ENCODE measurements at places on chromosomes 1 and 21.

DNA sequence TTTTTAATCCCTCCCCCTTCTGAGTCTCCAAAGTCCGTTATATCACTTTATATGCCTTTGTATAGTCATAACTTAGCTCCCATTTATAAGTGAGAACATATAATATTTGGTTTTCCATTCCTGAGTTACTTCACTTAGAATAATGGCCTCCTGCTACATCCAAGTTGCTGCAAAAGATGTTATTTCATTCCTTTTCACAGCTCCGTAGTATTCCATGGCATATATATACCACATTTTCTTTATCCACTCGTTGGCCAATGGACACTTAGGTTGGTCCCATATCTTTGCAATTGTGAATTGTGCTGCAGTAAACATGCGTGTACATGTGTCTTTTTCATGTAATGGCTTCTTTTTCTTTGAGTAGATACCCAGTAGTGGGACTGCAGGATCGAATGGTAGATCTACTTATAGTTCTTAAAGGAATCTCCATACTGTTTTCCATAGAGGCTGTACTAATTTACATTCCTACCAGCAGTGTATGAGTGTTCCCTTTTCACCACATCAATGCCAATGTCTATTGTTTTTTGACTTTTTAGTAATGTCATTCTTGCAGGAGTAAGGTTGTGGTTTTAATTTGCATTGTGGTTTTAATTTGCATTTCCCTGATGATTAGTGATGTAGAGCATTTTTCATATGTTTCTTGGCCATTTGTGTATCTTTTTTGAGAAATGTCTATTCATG is 12.3 kb downstream of the MAN1C1 start:
- no peaks in the 10 kb centered on the region for H3K36me3 ChIP-seq
- peaks cover 52% of the 10 kb centered on the region for H3K4me1 ChIP-seq
- H3K4me3 ChIP-seq, result no peak overlapping the region
- no peak overlapping the region for H3K27ac ChIP-seq
- no peak for DNase-seq

DNA sequence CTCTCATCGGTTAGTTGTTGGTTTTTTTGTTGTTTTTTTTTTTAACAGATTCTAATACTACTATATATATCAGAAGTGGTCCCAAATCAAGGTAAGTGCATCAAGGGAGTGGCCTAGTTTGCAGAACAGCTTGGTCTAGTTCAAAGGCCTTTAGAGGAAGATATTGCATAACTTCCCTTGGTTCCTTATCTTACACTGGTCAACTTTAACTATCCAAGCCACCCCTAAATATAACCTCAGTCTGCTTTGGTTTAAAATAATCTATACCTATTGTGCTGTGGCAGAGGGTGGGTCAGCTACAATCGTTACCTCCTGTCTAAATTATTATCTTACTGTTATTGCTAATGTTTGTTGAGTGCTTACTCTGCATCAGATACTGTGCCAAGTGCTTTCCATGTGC is 6.9 kb downstream of the S100A12 start:
- no peak for DNase-seq
- no peaks in the 10 kb centered on the region for H3K4me1 ChIP-seq
- H3K27me3 ChIP-seq, result no peaks in the 10 kb centered on the region
- no peak overlapping the region for H3K27ac ChIP-seq
- H3K36me3 ChIP-seq, result no peaks in the 10 kb centered on the region

GRCh38 chr1:214076708-214077065 is 88.9 kb downstream of the PROX1 start:
- no peaks in the 10 kb centered on the region for H3K27me3 ChIP-seq
- no peak for DNase-seq
- no peaks in the 10 kb centered on the region for H3K36me3 ChIP-seq
- H3K4me1 ChIP-seq, result no peaks in the 10 kb centered on the region
- H3K4me3 ChIP-seq, result no peak overlapping the region

DNA sequence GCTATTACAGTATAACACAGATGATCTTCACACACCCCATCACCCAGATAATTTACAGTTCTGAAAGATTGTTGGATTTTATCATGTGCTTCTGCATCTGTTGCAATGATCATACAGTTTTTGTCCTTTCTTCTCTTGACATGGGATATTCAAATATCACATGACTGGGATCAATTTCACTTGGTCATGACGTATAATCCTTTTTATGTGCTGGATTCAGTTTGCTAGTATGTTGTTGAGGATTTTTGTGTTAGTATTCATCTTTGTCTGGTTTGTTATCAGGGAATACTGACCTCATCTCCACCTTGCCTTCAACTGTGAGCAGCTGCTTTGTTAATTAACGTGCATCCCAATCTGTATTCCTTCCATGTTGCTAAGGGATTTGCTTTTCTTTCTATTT is 44.7 kb upstream of the DISC1 start:
- H3K36me3 ChIP-seq, result no peaks in the 10 kb centered on the region
- no peak overlapping the region for H3K4me3 ChIP-seq
- no peak for DNase-seq

DNA sequence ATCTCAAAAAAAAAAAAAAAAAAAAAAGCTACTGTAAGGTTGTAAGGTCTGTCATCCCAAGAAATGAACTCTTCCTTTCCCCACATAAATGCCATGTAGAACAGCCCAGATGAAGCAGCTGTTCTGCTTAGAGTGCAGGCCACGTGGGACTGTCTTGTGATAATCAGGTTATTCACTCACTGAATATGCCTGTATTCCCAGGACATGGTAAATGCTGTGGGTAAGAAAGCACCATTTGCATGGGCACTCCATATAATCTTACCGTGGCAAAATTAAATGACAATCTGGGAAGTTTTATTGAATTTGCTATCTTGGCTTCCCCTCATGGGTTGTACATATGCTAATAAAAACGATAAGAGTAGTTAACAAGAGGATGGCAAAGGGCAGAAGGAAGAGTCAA is 13.8 kb downstream of the RGS5 start:
- H3K4me3 ChIP-seq, result no peak overlapping the region
- H3K36me3 ChIP-seq, result no peaks in the 10 kb centered on the region
- no peaks in the 10 kb centered on the region for H3K27me3 ChIP-seq
- no peak overlapping the region for H3K27ac ChIP-seq

DNA sequence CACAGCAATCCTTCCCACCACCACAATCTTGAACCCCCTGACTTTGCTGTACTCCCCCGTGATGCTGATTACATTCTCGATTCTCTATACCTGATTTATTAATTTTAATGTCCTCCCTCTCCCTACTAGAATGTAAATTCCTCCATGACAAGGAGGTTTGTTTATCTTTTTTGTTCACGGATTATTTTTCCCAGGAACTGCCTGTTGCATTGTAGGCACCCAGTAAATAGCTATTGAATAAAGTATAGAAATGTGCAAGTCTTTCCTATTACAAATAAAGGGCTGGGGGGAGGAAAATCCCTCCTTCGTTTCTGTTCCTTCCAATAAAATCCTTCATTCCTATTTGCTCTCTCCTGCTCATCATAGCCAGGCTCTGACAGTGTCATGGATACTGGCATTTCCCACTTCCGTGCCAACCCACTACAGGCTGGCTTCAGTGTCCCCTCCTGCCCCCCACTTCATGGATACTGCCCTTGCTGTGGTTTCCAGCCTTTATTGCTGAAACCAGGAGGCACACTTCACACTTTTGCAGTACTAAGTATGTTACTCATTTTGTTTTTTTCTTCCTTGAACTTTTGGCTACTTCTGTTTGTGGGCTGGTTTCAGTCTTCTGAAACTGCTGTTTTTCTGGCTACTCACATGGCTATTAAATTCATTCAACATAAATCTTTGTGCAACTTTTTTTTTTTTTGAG is 7.5 kb downstream of the KIF1B start:
- H3K4me3 ChIP-seq, result no peak overlapping the region
- H3K27ac ChIP-seq, result no peak overlapping the region
- no peaks in the 10 kb centered on the region for H3K36me3 ChIP-seq
- no peaks in the 10 kb centered on the region for H3K4me1 ChIP-seq

GRCh38 chr1:36408479-36408878 is 10.8 kb upstream of the LSM10 start:
- H3K36me3 ChIP-seq, result no peaks in the 10 kb centered on the region
- no peaks in the 10 kb centered on the region for H3K27me3 ChIP-seq
- no peak overlapping the region for H3K4me3 ChIP-seq
- DNase-seq, result no peak
- no peaks in the 10 kb centered on the region for H3K4me1 ChIP-seq
- H3K27ac ChIP-seq, result no peak overlapping the region

DNA sequence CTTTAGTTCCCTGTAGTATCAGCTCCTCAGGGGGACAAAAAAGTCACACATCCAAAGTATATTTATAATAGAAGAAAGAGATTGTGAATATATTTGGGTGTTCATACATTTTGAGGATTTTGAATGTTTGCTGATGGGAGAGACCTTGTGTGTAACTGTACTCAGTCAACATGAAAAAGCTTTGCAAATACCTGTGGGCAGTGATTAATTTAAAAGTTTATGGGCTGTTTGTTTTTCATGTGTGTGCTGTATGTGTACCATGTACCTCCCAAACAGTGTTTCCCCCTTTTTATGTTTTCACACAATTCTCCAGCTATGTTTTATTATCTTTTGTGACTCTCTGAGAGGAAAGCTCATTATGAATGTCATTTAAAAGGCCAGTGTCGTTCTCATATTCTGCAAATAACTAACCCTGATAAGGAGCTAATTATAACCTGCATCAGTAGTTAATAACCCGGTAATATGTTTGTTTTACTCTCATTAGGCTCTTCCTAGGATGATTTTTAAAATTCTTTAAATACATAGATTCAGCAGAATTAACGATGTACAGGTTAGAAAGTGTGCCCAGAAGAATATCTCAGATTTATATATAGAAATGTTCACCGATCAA is 271.5 kb downstream of the NFIA start:
- H3K27me3 ChIP-seq, result no peaks in the 10 kb centered on the region
- no peak overlapping the region for H3K27ac ChIP-seq
- H3K4me3 ChIP-seq, result no peak overlapping the region
- no peaks in the 10 kb centered on the region for H3K4me1 ChIP-seq
- no peak for DNase-seq
- no peaks in the 10 kb centered on the region for H3K36me3 ChIP-seq

DNA sequence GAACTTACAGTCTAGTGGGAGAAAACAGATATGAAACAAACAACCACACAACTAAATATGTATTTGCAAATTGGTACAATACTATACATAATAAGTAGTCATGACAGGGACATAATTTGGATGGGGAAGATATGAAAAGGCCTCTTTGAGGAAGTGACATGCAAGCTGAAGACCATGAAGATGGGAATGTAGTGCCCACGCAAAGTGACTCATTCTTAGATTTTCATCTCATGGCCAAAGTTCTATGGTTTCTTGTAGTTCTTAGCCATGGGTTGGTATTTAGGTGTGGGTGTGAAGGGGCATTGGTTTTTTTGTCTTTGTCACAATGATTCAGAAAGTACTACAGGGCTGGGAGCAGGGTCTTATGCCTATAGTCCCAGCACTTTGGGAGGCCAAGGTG is 105.4 kb upstream of the FAM78B start:
- no peak overlapping the region for H3K27ac ChIP-seq
- no peaks in the 10 kb centered on the region for H3K36me3 ChIP-seq
- DNase-seq, result no peak
- H3K27me3 ChIP-seq, result no peaks in the 10 kb centered on the region

- H3K27ac ChIP-seq, result no peak overlapping the region
- no peak for DNase-seq
- H3K4me1 ChIP-seq, result no peaks in the 10 kb centered on the region
- H3K36me3 ChIP-seq, result no peaks in the 10 kb centered on the region
- no peaks in the 10 kb centered on the region for H3K27me3 ChIP-seq
These were observed 186.1 kb upstream of the MAP1LC3C start for GRCh38 chr1:242184955-242185354.

DNA sequence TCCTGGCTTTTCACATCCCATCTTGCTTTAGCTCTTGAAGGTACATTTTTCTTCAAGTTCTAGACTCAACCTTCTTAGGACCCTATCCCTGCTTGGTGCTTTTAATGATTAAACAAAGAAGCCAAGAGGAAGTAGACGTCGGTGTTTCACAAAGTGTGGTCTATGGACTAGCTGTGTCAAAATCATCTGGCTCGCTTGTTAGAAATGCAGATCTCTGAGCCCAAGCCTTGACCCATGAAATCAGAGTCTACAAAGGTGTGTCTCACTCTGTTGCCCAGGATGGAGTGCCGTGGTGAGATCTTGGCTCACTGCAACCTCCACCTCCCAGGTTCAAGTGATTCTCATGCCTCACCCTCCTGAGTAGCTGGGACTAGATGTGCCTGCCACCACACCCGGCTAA is 295.5 kb upstream of the KAZN start:
- H3K4me1 ChIP-seq, result no peaks in the 10 kb centered on the region
- no peak for DNase-seq
- H3K27ac ChIP-seq, result no peak overlapping the region
- H3K36me3 ChIP-seq, result no peaks in the 10 kb centered on the region

DNA sequence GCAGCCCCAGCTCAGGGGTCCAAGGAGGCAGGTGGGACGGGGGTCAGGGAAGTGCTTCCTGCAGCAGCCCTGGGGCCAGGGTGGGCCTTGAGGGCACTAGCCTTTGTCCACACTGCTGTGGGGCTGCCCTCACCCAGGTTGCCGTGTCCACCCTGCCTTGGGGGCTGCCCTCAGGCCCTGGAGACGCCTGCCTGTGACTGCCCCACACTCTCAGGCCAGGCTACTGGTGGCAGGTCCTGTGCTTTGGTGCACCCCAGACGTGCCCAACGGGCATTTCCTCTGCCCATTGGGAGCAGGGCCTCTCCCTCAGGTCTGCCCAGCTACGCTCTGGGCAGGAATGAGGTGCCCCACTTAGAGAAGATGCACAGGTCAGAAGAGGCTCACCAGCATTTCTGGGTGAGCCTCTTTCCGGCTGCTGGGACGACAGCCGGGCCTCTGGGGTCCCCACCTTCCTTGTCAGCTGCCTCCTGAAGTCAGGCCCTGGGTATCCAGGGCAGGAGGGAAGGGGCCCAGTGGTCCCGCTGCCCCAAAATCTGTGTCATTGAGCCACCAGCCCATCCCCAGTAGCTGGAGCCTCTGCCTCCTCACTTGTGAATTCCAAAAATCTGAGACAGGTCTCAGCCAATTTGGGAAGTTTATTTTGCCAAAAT is 2.7 kb upstream of the MMEL1 start:
- no peaks in the 10 kb centered on the region for H3K4me1 ChIP-seq
- H3K27me3 ChIP-seq, result no peaks in the 10 kb centered on the region
- no peaks in the 10 kb centered on the region for H3K36me3 ChIP-seq
- DNase-seq, result no peak
- H3K4me3 ChIP-seq, result no peak overlapping the region

DNA sequence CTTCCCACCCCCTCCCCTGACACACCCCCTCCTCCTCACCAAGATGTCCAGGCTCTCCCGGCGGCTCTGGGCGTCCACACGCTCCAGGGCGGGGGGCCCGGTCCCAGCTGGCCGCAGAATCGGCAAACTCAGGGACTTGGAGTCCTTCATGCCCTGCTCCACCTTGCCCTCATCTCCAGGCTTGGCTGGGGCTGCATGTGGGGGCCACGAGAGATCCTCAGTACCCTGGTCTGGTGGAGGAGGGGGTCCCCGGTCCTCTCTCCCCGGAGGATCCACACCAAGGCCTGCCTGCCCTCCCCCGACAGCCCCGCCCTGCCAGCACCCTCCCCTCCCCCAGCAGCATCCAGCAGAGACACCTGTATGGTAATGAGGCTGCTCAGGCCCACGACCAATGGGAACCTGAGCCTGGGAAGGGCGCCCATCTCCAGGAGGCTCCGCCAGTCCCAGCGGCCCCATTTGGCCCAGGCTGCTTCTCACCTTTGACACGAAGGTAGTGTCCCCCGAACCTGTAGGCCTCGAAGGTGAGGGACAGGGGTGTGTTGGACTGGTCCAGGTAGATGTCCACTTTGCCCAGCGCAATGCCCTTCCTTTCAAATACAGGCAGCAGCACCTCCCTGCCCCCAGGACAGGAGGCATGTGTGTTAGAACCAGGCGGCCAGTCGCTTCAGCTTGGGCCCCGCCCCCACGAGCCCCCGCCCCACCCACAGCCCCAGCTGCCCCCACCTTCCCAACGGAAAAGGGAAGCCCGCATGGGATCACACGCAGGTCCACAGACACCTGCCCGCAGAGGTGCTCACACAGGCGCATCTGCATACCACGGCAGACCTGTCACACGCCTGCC is 8.2 kb upstream of the TNFRSF25 start:
- peaks cover 8% of the 10 kb centered on the region for H3K4me1 ChIP-seq
- DNase-seq, result no peak
- no peak overlapping the region for H3K4me3 ChIP-seq
- no peak overlapping the region for H3K27ac ChIP-seq

All from CD8-positive, alpha-beta memory T cell (primary cell).